Activated T-helper 17 cell treated with anti-CD3 and anti-CD28 coated beads, Interleukin-2, amount 50 U/mL, for 72 hours (primary cell): ENCODE measurements at places on chromosomes 16 and 17.
A peak's percentile ranks its signal among the peaks of the same experiment; 100 is the strongest.

DNA sequence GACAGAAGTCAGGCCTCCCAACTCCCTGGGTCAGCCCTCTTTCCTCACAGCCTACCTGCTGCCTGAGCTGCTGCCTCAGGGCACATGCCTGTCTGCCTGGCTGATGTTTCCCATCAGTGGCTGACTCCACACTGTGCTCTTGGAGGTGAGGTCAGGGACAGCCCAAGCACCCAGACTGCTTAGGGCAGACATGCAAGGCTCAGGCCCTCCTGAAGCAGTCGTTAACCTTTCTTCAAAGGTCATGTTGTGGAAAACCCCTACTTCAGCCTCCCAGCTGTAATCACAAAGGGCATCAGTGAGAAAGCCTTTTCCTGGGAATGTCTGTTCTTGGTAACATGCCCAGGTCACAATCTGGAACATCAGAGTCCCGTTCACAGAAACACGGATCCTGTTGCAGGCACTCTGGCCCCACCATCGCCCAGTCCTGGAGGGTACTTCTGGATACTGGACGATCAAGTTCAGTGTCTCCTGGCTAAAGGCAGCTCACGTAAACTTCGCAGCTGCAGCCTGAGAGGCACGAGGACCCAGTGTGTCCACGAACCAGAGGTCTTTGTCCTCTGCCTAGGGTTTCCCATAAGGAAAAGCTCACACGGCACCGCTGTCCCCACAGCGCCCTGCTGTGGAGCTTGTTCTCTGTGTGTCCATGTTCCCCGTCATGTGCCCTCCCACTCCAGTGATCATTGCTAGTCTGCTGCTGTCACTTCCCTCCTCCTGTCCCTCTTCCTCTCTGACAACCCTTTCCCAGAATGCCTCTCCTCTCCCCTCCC lies 54.9 kb downstream of the GNAO1 start:
- no peak for ATAC-seq

- ATAC-seq: no peak
These were observed 41.9 kb upstream of the ZCCHC14 start for GRCh38 chr16:87534751-87535150.

DNA sequence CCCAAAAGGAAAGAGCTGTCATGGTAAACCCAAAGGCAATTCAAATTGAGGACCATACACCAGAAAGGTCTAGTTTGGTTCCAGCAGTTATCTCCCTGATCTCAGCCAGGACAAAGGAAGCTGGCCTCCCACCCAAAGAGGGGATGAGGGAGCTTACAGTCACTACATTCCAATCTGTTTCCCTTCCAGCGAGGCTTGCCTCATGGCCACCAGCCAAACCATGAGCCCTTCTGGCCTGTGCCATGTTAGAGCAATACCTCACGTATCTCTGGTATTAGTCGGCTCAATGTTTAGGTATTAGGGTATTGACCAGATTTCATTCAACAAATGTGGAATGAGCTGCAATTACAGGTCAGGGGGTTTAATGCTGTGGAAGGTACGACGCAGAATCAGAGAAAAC lies 8.4 kb downstream of the NDUFAB1 start:
- ATAC-seq: no peak

DNA sequence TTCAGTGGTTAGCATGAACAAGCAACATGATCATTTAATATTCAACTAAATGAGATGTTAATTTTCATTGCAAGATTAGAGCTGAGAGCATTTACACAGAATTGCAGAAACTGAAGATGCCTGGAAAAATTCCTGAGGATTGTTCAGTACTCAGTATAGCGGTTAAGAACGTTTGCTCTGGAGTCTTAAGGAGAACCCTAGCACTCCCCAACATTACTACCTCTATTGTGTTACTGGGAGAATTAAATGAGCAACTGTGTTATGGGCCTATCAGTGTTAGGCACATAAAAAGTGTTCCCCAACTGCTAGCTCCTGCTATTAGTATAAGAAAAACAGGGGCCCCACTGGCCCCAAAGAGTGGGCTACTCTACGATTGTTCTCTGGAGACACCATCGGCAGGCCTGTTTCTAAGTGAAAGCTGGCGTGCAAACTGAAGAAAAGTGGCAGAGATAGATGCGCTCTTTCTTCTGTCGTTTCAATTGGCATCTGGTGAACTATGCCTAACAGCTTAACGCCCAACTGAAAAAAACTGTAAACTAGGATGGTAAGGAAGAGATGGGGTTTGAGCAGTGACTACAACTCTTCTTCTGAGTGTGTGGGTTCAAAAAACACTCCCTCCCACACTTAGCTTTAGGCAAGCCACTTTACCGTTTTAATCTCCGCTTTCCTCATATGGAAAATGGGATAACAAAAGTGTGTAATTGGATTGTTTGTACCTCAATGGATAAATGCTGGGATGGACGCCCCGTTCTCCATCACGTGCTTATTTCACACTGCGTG lies 1.3 kb downstream of the CDR2 start:
- peak; percentile 17 for ATAC-seq

DNA sequence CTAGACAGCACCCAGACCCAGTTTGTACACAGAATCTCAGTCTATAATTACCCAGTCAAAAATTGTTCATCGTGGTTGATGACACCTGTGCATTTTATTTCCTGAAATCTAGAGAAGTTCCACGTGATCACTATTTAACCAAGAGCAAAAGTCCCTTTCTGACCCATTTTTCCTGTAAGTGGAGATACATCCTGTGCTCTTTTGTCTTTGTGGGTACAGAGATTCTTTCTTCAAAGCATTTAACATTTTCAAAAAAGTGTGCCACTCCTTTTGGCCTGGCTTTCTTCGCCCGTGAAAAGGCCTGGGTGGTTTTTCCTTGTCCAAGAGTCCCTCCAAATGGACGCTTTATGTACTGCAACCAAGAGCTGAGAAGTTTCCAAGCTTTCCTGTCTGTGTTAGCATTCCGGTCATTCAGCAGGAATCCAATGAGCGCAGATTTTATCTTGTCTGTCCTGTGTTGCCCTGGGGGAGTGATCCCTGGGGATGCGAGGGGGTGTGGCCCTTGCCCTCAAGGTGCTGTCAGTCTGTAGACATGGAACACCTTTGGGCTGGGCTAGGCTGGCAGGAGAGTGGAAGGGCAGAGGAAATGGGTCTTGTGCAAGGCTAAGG lies 161.1 kb upstream of the CACNG5 start:
- peak; percentile 80 for ATAC-seq

GRCh38 chr16:48629531-48629930 lies 19.6 kb upstream of the N4BP1 start:
- ATAC-seq: no peak

DNA sequence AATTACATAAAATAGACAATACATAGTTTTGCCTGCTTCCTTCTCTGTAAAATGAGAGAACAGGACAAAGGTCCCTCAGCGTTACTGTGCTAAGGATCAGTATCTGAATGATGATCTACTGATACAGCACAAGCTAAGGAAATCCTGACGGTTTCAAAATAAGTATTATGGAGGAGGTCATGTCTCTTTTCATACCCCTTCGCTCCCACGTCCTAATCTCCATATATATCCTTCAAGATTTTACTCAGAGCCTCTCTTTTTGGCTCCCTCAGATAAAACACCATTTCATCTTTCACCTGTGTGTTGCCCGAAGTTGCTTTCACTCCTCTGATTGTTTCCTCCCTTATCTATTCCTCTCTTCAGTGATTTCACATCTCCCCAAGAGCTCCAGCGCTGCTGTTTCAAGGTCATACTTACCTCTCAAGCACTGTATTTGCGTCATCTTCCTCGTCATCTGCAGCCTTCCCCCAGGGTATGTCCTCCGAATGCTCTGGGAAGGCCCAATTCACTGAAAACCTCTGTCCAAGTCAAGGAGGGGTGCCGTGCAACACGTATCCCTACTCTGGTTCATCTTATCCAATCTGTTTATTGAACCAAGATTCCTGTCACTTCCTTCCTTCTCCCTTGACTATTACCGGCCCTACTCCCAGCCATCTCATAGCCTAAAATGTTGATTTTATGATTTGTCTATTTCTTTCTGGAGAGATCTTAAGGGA lies 1.2 kb upstream of the BLTP2 start:
- ATAC-seq: no peak

- no peak for ATAC-seq
These were observed 819.8 kb upstream of the SOX9 start for GRCh38 chr17:71301063-71301462.

DNA sequence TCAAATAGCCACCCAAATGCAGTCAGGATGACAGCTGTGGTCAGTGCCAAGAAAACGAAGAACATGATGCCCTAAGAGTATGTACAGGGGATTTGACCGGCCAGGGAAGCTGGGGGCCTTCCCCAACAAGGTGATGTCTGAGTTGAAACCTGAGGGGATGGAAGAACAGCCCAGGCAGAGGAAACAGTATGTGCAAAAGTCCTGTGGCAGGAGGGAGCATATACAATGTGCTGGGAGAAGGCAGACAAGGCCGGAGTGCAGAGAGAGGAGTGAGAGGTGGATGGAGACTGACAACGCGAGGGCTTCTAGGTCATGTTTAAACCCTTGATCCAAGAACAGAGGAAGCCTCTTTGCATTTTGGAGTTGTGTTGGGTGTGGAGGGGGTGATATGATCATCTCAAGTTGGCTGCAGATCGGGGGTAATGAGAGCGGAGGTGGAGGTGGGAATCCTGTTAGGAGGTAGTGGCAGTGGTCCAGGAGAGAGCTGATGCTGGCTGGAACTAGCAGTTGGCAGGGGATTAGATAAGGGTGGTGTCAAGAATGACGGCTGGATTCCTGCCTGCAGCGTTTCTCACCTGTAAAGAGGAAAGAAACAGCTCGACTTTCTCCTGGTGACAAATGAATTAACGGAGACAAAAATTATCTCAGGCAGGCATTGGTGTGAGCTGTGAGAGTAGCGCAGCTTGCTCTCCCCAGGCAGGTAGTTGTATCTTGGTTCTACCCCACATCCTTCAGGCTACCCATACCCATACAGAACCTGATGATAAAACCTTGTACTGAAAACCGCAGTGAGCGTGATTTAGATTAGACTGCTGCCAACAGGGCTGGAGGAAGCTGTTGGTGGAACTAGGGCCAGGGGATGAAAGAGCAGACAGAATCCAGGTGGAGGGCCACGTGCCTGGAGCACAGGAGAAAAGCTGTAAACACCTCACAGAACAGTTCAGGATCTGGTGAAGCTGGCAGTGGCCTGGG lies 37.2 kb upstream of the NGFR start:
- no peak for ATAC-seq

GRCh38 chr17:77363821-77364361 lies 223.1 kb downstream of the SEC14L1 start:
- ATAC-seq: peak; percentile 50

DNA sequence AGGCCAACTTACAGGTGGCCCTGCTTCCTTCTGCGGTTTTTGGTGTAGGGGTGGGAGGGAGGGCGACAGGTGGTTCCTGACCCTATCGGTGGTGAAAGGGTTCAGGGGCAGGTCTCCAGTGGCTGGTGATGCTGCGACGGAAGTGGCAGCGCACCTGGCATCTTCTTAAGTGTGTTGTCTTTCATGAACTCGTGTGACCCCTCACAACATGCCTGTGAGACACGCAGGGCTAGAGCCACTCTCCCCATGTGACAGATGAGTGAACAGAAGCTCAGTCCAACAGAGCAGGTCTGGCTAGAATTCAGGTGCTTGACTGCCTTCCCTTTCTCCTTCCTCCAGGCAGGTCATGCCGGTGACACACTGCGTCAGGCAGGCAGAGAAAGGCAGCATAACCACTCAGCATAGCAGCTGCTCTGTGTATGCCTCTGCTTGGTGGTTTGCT lies 8.0 kb downstream of the TNFAIP1 start:
- ATAC-seq: peak; percentile 14

DNA sequence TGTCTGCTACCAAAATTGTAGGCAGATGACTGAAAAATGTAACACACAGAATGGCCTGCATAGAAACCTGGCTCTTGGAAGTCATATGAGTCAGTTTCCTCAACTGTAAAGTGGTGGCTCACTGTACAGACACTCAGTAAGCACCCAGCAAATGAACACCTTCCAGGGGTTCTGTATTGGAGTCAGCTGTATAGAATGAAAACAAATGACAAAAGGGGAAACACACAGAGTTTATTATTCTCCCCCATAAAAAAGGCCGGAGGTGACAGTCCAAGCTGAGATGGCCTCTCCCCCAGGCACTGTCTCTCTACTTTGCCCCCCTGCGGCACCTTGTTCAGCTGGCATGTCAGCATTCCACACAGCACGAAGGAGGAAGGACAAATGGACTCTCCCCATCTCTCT lies 6.2 kb upstream of the MEOX1 start:
- ATAC-seq: peak; percentile 98

GRCh38 chr16:63617047-63617989 lies 1504.5 kb downstream of the CDH11 start:
- ATAC-seq: no peak

- no peak for ATAC-seq
These were observed 97.4 kb upstream of the C17orf78 start for GRCh38 chr17:37278247-37278894.

- no peak for ATAC-seq
These were observed 29.8 kb downstream of the CDIP1 start for GRCh38 chr16:4508806-4509205.

GRCh38 chr16:27431773-27432532 lies 30.0 kb downstream of the IL21R start:
- peak; percentile 26 for ATAC-seq

GRCh38 chr16:67270931-67271338 lies 8.4 kb upstream of the PLEKHG4 start:
- ATAC-seq: no peak

GRCh38 chr16:25106567-25107465 lies 4.7 kb upstream of the LCMT1 start:
- ATAC-seq: peak; percentile 69

DNA sequence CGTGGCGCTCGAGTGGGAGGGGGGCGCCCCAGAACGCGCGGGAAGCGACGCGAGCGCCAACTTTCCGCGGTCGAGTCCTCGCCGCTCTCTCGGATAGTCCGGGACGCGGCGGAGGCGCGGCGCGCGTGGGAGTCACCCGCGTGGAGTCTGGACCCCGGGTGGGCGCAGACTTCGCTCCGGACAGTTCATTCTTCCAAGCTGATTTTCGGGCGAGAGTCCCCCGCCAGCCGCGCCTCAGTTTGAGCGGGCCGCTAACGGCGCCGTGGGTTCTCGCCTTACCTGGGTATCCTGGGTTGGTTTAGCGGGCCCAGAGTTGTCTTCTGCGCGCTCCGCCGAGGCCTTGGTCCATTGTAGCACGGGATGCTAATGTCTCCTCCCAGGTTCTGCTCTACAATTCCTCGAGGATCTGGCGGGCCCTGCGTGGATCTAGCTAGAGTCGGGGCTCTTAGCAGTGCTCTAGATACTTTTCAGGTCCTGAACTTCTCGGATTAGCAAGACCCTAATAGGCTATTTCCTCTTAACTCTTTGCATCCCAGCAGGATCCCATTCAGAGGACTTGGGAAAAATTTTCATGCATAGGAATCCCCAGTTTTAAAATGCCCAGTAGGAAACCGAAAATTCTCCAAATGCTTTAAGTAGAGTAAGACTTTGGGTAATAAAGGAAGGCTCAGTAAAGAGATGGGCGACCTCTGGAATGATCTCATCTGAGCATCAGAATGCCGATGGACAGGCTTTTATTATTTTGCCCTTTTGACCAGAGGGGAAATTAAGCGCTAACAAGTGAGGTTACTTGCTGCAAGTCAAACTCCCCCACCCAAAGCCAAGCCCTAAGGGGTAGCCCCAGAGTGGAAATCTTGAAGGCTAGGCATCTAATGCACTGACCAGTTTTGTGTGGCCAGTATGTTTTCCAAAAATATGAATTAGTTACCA lies 537 bp upstream of the GJC1 start:
- peak; percentile 16 for ATAC-seq
